Epithelial cell of prostate (primary cell): ENCODE measurements at places on chromosomes 12 and 14.

GRCh38 chr12:53336181-53336681 lies at the start of gene SP7:
SP7 (minus strand) TSS chr12:53336354; CDS start chr12:53335646, 708 bp downstream.
- no peak for DNase-seq

- DNase-seq: no peak
These were observed 869.2 kb downstream of the TMEM121 start for GRCh38 chr14:106395456-106396050.

DNA sequence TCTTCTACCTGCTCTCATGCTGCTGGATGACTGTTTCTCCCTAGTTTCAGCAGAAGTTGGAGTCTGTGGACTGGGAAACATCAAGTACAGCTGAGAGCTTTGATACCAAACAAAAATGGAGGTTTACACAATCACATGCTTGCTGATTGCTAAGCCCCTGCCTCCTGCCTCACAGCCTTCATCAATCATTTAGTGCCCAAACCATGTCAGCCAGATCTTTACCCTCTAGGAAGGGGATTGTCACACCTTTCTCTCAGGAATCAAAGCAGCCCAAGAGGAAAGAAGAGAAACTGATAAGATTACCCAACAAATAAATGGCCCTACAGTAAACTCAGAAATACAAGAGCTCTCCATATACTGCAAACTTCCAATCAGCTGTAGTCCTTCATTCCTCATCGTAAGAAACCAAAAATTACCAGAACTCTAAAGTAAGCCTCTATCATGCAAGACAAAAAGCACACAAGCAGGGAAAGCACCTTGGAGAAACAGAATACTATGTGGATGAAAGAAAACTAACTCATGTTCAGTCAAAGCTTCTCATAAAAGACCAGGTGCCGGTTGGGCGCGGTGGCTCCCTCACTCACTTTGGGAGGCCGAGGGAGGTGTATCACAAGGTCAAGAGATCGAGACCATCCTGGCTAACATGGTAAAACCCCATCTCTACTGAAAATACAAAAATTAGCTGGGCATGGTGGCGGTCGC lies 63.6 kb upstream of the RESF1 start:
- no peak for DNase-seq

- no peak for DNase-seq
These were observed 802.0 kb downstream of the C12orf50 start for GRCh38 chr12:87227162-87227561.

DNA sequence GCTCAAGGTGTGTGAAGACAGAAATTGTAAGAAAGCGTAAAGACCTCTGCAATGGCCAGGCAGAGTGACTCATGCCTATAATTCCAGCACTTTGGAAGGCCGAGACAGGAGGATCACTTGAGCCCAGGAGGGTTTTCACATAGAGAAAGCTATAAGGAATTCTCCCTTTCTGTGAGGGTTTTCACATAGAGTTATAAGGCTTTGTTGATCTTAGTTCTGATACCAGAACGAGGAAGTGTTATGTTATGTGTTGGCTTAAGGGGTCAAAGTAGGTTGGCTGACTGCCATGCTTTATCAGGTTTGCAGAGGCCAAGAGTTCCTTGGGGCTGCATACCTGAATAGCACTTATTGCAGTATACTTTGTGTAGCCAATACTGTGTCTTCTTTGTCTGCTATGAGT lies 139.1 kb downstream of the ERC1 start:
- no peak for DNase-seq

DNA sequence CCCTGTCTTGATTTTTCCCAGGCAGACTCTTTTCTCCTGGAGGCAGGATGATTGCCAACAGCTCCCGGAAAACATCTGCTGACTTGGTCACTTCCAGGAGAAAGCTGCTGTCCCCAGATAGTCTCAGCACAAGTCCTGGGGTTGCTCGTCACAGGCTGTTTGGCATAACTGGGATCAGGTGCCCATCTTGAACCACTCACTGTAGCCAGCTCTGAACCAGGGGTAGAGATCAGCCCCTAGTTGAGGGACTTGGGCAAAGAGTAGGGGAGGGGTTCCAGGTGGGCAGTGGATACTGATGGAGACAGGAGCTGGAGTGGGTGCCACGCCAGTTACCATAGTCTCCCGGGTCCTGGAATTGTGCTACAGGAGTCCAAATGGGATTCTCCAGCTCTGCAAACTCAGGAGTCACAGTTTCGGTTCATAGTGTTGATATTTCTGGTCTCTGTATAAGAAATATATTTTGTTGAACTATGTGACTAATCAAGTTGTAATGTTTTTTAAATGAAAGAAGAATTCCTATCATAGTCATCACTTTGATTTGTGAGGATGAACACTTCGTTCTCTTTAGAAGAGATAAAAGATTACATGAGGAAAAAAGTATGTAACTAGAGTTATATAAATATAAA lies 1154.5 kb downstream of the AACS start:
- DNase-seq: no peak

GRCh38 chr12:121060149-121061001 lies 21.3 kb upstream of the OASL start:
- no peak for DNase-seq

- no peak for DNase-seq
These were observed 188.5 kb upstream of the TMEM132C start for GRCh38 chr12:128078301-128078971.

- DNase-seq: no peak
These were observed 191.1 kb upstream of the BMP4 start for GRCh38 chr14:54147758-54148157.

DNA sequence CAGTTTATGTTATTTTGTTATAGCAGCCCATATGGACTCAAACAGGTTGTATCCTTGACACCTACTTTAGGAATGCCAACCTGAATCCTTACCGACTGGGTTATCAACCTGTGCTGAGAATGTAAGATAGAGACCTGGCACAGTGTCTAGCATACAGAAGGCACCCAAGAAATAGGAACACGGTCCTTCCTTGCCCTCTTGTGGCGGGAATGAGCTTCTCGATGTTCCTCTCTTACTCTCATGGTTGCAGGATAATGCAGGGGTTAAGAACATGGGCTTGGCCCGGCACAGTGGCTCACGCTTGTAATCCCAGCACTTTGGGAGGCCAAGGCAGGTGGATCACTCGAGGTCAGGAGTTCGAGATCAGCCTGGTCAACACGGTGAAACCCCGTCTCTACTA lies 6.5 kb downstream of the C12orf43 start:
- no peak for DNase-seq

DNA sequence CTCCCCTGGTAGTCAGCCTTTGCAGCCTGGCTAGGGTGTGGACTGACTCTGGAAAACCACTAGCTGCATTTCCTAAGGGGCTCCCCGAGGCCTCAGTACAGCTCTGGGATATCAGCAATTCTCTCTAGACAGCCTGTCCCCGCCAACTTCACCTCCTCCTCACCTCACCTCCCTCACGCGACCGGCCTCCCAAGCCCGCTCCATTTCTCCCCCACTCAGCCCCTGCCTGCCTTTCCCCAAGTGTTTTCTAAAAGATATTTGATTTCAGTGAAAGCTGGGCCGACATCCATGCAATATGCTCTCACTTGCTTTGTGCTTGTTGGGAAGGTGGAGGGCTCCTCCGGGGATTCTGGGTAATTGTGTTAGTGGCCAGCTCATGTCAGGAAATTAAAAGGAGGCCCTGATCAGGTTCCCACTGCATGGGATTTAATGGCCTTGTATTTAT lies 91.8 kb downstream of the ESRRB start:
- DNase-seq: no peak

GRCh38 chr14:54803396-54803795 lies 99.2 kb downstream of the GCH1 start:
- no peak for DNase-seq

GRCh38 chr12:59675461-59675860 lies 79.6 kb downstream of the SLC16A7 start:
- no peak for DNase-seq

DNA sequence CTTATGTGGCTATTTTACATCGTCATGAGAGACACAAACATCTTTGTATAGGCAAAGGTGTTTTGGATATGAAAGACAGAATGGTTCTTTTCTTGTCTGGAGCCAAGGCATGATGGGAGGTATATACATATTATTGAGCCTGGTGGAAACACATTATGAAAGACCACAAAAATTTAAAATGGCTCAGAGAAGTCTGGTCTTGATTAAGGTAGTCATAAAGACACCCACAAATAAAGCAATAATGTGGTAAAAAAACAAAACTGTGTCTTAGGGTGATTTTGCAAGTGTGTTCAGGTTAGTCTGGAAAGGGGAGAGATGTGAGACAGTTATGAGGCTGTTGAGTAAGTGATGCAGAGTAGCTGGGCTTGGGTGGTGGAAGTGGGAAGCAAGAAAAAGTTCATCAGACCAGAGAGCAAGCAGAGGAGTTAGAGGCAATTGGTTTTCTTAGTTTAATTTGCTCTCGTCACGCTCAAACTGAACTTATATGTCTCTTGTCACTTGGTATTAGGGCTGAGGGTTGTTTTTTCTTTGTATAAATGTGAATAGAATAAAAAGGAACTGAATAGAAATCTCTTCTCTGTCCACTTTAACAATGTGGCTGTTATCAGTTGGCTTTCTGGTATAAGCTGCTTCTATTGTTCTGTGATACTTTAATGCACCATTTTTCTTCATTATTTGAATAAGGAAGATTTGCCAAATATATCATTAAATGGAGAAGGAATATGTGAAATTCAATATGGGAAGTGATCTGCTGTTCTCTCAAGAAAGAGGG lies 115.0 kb downstream of the AKAP6 start:
- DNase-seq: no peak

- DNase-seq: no peak
These were observed 209.4 kb upstream of the PRICKLE1 start for GRCh38 chr12:42798811-42799438.

- no peak for DNase-seq
These were observed 42.9 kb upstream of the PPM1H start for GRCh38 chr12:62977883-62978282.

GRCh38 chr14:30132196-30132595 lies 204.5 kb upstream of the PRKD1 start:
- DNase-seq: no peak

DNA sequence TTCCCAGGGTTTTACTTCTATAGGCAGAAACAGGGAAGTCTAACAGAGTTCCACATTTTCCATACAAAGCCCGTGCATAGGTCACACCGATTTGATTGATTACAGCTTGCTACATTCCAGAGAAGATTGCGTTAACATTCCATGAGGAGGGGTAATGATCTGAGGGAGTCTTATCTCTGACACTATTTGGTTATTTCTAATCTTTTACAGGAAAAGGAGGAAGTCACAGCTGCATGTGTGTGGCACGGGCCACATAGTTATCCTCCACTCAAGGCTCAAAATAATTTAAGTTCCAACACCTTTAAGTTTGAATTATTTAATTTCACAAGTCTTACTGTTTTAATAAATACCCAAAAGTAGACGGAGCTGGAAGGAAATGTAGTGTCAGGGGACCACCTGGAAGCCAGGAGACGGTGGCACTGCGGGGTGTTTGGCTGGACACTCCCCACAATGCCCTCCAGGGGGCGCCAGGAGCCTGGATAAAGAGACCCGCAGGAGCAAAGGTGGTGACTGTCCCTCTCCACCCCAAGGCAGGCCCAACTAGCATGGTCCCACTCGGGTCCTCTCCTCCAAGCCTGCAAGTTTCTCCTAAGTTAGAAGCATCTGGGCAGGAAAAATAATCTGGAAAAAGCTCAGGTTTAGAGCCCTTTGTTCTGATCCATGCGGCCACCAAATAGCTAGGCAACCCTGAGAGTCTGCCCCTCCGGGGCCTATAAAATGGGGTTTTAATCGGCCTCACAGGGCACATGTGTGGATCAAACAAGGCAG lies 20.2 kb downstream of the KRT8 start:
- DNase-seq: no peak

GRCh38 chr14:102903248-102903888 lies 19.1 kb upstream of the AMN start:
- DNase-seq: no peak

DNA sequence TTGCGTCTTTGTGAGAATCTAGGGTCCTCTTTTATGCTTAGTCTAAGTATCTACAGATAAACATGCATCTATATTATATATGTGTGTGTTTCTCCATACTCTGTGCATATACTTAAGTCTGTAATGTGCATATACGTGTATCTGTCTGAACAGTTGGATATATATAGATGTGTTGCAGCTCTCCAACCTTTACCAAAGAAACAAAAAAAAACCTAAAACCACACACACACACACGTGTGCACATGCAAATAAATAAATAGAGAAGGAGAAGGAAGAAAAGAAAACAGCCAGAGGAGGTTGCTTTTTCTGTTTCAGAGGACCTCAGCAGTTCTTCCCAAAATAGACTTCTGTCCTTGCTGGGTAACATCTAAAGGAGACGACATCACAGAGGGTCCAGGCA lies 244.9 kb downstream of the CACNA1C start:
- DNase-seq: no peak

DNA sequence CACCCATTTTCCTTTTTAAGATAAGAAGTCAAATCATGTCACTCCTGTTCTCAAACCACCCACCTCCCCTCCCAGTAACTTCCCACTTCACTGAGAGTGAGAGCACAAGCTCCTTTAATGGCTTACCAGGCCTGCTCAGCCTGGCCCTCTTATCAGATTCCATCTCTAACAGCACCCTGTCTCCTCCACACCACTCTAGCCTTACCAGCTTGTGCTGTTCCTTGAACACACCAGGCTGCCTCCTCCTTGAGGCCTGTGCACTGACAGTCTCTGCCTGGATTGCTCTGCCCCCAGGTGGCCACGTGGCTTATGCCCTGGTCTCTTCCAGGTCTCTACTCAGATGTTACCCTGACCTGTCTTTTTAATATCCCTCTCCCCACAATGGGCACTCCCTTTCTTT lies 40.1 kb upstream of the EVL start:
- DNase-seq: no peak

- no peak for DNase-seq
These were observed 70.1 kb upstream of the HIF1A start for GRCh38 chr14:61625165-61625564.

GRCh38 chr14:101037021-101037817 lies 133.7 kb upstream of the RTL1 start:
- no peak for DNase-seq

GRCh38 chr14:39374851-39375250 lies 57.4 kb downstream of the FBXO33 start:
- DNase-seq: no peak

GRCh38 chr14:32939254-32940065 lies 781 bp downstream of the NPAS3 start:
- no peak for DNase-seq

DNA sequence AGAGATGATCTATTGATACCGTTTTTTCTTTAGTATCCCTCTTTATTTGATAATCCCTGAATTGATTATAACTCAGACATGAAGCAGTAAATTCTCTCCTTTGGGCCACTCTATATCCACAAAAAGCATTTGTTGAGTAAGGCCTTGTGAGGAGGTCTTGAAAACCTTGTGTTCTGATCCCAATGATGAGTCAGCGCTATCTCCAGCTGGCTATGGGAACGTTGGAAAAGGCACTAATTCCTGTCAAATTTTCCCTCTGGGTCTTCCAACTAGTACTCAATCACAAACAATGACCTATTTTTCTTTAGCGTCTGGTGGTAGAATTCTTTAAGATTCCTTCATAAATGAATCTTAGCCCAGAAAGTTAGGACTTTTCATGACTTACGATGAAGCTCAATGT lies 168.4 kb upstream of the LRIG3 start:
- DNase-seq: no peak

DNA sequence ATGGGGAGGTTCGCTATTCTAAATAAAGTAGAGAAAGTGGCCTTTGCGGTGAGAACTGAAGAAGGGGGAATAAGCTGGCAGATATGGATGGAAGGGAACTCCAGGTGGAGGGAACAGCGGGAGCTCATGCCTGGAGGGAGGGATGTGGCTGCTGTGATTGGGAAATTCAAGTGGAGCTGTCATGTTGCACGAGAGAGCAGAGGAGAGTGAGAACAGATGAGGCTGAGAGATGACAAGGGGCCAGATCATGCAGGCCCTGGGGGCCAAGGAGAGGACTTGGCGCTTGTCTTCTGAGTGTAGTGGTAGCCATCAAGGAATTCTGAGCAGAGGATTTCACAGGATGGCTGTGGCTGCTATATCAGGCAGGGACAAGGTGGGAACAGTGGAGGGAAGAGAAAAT lies 35.0 kb downstream of the TGFB3 start:
- DNase-seq: no peak
